ENCODE measurements at places on chromosomes 11 and 22.

GRCh38 chr11:23688835-23689234, 808.0 kb upstream of the LUZP2 start:
- no peak for DNase-seq

DNA sequence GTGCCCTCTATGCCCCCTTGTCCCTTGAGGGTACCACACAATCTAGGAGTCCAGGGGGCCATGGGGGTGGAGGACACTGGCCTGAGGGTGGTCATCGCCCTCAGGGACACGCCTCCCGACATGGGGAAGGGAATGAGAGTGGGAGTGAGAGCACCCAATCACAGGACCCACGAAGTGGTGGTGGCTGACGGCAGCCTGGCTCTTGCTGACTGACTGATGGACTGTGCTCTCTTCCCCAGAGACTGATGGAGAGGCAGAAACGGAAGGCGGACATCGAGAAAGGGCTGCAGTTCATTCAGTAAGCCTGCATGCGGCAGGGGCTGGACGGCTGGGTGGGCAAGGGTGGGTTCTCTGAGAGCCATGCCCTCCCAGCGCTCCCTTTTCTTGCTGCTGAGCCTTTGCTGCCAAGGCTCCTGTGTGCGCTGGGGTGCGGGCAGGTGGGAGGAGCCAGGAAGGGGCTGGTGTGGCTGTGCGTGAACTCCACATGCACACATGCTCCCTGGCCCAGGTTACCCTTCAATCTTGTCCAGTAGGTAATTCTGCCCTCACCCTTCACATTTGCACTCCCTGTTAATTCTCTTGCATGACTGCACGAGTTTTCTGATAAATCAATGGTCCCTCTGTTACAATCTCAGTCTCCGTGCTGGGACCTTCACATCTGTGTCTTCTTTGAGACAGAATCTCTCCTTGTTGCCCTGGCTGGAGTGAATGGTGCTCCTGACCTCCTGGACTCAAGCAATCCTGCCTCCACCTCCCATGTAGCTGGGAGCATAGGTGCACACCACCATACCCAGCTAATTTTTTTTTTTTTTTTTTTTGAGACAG, 19.3 kb downstream of the ZC3H7B start:
- DNase-seq: no peak

GRCh38 chr11:130666781-130667251, 218.4 kb downstream of the ADAMTS15 start:
- DNase-seq: no peak

GRCh38 chr11:66854231-66854661, 2.6 kb upstream of the LRFN4 start:
- no peak for DNase-seq

- DNase-seq: no peak
These were observed 1448.3 kb downstream of the BRD1 start for GRCh38 chr22:48379371-48379770.

DNA sequence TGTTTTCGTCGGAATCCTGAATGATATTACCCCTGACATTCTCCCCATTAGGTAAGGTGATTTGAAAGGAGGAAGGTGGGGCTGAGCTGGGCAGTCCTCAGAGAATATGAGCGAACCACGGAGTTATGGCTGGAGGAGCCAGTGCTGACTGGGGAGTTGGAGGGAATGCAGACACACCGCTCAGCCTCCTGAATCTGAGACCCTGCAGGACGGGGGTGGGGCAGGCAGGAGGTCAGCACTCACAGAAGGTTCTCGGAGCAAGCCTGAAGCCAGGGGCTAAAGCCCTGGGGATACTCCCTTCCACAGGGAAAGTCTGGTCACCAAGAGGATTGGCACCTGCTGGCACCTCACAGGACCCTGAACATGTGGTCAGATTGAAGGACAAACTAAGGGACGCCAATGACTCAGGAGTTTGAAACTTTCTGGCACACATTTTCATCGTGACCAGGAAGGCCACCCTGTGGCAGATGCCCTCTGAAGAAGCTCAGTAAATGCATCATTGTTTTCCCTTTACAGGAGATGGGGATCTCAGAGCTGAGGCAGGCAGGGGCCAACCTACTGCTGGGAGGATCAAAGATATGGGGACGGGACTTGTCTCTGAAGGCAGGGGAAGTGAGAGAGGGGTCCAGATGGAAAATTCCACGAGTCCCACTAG, 26.9 kb upstream of the FCHSD2 start:
- DNase-seq: no peak

GRCh38 chr11:122210367-122210997, 94.5 kb upstream of the BLID start:
- DNase-seq: no peak

- no peak for DNase-seq
These were observed 63.3 kb upstream of the SUSD2 start for GRCh38 chr22:24117942-24118341.

GRCh38 chr22:40661671-40662070, 17.6 kb upstream of the MCHR1 start:
- DNase-seq: no peak

GRCh38 chr22:24400034-24400725, 27.2 kb upstream of the ADORA2A start:
- DNase-seq: no peak

DNA sequence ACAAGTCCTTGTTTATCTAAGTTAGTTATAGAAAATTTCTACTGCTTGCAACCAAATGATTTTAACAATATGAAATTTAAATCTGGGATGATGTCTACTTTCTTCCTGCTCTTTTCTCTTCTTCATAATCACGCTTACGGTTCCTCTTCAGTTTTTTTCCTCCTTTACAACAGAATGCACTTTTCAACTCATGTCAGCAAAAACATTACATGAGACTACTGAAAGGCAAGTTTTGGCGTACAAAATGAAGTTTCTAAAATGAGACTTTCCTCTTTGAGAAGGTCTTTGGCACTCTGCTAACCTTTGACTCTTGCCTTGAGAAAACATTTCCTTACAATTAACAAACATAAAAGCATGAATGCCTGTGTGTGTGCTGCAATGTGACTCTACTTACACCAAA, 23.3 kb downstream of the TMEM123 start:
- no peak for DNase-seq

- DNase-seq: no peak
These were observed 1.9 kb downstream of the TMEM134 start for GRCh38 chr11:67466962-67467771.

DNA sequence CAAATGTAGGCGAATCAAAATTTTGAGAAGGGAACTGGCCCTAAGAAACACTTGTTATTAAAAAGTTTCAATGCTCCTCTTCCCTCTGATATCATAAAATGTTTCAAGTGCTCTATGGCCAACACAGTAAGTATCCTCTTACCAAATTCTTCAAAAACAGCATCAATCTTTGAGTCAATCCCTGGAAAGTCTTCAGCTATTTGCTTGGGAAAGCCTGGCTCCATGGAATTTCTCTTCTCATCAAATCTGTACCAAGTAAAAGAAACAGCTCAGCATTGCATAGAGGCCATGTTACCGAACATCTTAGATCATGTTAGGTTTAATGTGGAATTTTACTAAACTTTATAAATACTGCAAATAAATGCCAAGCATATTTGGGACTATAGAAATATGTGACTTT, 6.3 kb downstream of the MMP3 start:
- no peak for DNase-seq

DNA sequence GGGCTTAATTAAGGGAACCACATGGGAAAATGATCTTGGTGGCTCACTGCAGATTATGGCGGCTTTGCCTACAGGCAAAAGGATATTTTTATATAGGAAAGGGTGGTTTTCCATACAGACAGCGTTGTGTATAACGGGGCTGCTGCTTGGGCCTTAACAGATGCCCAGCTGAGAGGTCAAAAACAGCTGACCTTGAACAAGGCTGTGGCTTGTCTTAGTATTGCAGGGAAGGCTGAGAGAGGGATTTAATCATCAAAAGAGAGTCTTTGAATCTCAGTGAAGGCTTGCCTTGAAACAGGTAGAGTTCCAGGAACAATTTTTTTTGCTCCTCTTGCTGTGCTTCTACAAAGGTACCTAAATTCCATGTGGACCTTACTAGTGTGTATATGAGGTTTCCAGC, 301.6 kb upstream of the C11orf87 start:
- DNase-seq: no peak

- peak; percentile 20 for DNase-seq
These were observed 3.4 kb upstream of the IGLL5 start for GRCh38 chr22:22884010-22884887.

DNA sequence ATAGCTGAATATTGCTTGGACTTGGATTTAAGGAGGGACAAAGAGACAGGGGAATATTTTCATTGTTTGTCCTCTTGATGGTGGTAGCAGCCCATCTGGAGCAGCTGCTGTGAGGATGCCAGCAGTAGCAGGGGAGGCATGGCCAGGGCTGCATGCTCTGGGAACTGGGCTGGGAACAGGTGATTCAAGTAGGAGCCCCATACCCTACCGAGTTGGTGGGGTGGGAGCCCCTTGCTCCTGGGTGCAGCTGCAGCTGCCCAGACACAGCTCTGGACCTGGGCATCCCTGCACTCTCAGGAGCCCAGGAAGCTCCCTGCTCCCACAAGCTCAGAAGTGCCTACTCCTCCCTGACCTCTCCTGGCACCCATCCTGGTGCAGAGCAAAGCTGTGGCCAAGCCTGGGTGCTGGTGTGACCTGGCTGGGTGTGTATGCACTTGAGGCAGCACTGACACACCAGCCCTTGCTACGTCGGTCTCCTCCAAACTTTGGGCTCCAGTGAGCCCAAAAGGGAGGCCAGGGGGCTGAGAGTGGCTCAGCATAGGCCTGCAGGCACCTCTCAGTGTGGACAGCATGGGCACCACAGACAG, 341.8 kb upstream of the CCDC179 start:
- DNase-seq: no peak

DNA sequence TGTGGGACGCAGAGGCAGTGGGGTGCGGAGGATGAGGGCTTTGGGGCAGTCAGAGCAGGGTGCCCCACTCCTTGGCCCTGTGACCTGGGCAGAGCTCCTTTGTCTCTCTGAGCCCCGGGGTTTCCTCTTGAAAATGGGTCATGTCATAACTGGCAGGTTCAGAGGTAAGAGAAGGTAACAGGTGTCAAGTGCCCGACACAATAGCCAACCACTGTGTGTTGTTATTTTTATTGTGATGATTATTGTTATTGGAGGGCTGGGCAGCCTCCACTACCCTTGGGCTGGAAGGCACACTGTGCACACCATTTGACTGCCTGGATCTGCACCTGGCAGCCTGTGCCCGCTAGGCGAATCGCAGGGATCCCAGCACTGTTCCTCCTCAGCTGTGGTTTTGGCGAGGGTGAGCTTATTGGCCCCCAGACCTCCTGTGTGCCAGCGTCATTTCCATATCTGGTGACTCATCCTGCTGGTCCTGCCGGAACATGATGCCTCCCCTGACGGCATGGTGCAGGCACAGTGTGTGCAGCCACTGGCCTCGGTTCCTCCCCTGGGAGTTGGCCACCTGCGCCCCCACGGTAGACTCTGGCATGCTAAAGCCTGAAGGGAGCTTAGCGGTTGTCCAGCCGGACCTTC, 15.4 kb upstream of the SOX10 start:
- DNase-seq: peak; percentile 50

DNA sequence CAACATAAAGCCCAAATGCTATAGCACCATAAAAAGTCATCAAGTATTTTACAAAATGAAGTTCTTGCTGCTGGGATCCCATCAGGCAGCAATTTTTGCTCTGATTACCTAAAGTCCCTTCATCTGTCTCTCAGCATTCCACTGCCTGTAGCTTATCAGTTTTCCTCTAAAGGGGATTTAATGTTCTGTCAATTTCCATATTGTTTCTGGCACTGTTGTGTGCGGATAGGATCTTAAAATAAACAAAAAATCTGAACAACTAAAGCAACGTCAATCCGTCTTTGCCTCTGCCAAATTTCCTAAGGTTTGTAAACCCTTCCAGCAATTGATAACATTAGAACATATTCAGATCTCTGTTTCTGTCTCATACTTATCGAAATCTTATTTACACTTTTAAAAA, 1126.3 kb upstream of the RAG2 start:
- DNase-seq: no peak

DNA sequence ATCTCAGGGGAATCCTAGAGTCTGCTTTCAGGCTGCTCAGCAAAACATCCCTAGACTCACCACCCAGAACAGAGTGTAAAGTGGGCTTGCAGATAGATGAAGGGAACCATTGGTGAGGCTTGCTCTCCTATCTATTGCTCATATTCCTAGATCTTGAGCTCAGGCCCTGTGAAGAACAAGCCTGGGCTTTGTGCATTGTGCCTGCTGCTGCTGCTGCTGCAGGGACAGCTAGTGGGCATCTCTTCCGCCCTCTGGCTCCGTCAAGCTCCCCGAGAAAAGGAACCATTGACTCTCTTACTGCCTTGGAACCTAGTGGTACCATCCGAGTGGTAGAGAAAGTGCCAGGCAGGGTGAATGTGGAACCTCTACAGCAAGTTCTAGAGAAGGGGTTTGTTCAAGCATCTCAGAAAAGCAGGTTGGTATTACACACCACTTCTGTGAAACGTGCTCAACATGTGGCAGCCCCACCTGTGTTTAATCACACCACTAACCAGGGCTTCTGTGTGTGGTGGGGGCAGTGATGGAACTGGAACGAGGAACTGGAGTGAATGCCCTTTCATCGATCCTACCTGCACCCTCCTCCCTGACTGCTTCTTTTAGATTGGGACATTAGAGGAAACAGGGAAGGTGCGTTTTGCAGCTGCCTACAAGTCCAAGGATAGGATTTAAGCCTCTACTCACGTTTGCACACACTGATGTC, 4.4 kb downstream of the BACE1-AS start:
- DNase-seq: no peak

- no peak for DNase-seq
These were observed 4.3 kb downstream of the IL2RB start for GRCh38 chr22:37145180-37146050.

- no peak for DNase-seq
These were observed 575.4 kb upstream of the LRRC4C start for GRCh38 chr11:42034826-42035225.

- DNase-seq: peak; percentile 40
These were observed 25.2 kb downstream of the RPS6KA4 start for GRCh38 chr11:64384028-64384737.

DNA sequence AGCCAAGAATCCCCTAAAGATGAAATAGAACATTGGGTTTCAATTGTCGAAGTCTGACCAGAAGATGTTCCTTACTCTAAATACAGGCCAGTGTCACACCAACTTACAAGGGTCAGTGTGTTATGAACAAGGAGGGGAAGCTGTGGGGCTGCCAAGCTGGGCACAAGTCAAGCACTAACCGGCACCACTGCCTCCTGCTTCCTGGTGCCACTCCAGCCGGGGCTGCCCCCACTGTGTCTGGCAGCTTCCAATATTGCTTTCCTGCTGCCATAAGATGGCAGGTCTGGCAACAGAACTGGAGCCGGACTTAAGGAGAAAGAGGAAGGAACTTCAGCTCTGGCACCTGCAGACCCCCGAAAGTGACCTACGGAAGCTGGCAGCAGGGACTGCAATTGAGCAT, 13.7 kb upstream of the VPS37C start:
- no peak for DNase-seq

DNA sequence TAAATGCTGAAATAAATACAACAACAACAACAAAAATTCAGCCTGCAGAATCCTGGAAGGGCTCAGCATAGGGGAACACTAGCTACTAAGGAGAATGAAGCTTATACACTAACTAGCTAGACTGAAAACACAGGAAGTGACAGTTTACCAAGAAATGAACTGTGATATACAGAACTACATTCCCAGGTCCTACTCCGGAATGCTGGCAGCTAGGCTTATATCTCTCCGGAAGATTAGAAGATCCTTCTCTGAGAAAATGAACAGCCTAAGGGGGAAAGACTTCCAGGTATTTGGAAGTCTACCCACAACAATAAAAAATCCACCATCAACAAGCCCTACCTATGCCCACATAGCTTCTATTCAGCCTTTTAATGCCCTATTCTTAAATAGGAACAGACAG, 31.0 kb downstream of the CCDC34 start:
- peak; percentile 91 for DNase-seq

- DNase-seq: no peak
These were observed 491.2 kb upstream of the LRRC4C start for GRCh38 chr11:41950470-41951143.
